ELF-1 (cell line): ENCODE measurements at places on chromosomes 3 and 15.

DNA sequence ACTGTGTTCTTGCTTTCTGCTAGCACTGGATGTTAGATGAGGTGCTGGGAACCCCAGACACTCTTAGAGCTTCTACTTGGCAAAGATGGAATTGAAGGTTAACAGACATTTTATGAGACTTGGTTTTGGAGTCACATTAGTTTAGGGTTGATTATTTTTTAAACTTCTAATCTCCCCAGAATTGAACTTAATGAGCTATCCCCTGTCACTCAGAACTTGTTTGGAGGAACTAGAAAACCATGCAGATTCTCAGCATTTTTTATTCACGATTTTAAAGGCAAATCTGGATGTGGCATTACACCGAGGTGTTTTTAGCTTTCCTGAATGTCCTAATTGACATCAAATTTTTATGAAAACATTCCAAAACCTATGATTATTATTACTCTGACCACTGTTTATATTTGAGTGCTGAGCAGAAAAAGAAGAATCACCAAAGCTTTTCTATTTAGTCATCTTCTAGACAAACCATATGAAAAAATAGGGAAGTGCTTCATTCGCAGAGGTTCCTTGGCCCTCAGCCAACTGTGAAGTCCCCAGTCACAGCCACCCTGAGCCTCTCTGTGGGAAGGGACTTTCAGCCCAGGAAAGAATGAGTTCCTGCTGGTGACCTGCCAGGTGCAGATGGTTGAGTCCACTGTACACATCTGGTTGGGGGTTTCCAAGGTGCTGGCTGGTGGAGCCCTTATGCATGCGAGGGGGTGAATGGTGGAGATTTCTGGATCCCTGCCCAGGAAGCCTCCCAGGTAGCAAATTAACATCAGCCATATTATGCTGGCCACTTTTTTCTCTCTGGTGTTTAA lies 196.0 kb upstream of the TOPAZ1 start:
- DNase-seq: no peak

- peak; percentile 6 for DNase-seq
Measured at GRCh38 chr3:178771511-178771910, 235.3 kb downstream of the KCNMB2 start.

DNA sequence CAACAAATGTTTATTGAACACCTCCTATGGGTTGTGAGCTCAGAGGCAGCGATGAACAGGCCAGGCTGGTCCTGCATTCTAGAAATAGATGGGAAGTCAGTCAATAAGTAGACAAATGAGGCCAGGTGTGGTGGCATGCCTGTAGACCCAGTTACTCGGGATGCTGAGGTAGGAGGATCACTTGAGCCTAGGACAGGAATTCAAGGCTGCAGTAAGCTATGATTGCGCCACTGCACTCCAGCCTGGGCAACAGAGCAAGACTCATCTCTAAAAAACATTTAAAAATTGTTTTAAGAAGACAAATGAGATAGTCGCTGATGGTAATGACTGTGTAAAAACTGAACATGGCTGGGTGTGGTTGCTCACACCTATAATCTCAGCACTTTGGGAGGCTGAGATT lies 4.4 kb upstream of the RHO start:
- DNase-seq: no peak

DNA sequence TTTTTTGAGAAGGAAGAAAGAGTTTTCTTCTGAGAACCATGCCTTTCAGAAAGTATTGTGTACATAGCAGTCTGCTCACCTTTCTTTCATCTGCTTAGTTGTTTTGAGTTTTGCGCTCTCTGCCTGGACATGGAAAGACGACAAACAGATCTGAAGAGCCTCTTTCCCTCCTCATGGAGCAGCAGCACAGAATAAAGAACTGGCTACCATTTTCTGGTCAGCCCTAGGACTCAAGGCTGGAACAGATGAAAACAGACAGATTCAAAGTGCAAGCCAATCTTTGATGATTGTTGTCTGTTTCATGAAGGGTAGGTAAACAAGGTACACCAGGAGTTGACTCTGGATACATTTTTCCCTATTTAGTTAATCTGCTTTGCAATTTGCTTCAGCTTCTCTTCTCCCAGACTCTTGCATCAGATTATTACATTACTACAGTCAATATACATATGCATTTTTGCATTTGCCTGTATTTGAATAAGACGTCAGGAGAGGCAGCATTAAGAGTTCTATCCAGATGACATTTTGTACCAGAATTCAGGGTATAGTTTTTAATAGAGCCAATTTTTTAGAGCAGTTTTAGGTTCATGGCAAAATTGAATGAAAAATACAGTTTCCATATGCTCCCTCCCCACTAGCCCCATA lies 34.7 kb upstream of the MINAR1 start:
- no peak for DNase-seq

DNA sequence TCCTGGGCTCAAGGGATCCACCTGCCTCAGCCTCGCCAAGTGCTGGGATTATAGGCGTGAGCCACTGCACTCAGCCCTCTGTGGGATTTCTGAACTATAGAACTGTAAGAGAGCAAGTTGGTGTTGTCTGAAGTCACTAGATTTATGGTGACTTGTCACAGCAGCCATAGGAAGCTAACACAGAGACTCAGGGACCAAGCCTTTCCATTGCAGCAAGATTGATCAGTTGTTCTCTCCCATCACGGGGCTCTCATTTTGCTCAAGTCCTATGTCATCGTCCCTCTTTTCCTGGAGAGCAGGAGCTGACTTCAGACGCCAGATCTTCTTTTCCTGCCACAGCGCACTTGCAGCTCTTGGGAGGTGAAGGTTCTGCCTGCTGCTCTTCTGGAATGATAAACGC lies 61.0 kb downstream of the APBA2 start:
- DNase-seq: no peak

GRCh38 chr3:111605018-111605417 lies 9.9 kb upstream of the ZBED2 start:
- no peak for DNase-seq

- DNase-seq: no peak
Measured at GRCh38 chr3:195204360-195205163, 66.4 kb downstream of the XXYLT1 start.
